Fibroblast of skin of left quadriceps (primary cell): ENCODE measurements at places on chromosomes 7 and 10.

GRCh38 chr7:557558-557881 lies 37.9 kb upstream of the PDGFA start:
- DNase-seq = no peak

DNA sequence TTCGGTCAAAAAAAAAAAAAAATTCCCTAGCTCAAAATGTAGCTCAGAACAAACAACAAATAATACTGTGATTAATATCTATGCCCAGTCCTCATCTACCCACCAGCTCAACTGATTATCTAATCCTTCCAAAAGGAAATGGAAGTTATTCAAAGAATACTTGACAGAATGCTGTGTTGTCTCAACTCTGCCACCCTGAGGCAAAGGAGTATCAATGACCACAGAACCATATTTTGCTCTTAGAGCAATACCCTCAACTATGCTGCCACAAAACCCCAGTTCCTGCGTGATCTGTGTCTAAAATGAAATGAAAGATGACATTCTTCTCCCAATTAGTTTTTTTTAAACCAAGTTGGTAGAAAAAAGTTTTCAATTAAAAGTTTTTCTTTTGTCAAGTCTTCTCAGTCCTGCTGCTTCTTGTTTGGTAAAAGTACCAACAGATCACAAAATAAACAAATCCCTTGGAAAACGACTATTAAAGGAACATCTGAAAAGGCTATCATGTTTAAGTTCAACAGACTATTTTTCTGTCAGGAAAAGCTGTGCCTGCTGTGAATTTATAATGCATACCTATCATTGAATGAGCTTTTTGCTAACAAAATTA lies 21.6 kb downstream of the RBM28 start:
- no peak for DNase-seq

- DNase-seq = no peak
Measured at GRCh38 chr7:33905389-33906032, at the start of gene BMPER. BMPER (plus strand) TSS chr7:33905539; CDS start chr7:33905614, 75 bp downstream.

DNA sequence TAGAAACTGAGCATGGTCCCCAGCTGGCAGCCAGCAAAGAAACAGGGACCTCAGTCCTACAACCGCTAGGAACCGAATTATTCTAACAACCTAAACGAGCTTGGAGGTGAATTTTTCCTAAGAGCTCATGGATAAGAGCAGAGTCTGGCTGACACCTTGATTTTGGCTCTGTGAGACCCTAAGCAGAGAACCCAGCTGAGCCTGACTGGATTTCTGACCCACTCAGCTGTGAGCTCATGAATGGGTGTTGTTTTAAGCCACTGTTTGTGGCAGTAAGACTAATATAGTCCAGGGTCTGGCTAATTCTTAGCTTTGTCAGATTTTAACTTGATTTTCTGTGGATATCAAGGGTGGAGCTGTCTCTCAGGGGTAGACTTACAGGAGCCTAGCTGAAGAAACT lies 77.1 kb downstream of the KAT6B start:
- no peak for DNase-seq

- no peak for DNase-seq
Measured at GRCh38 chr7:90672210-90672609, 76.1 kb downstream of the CDK14 start.

- no peak for DNase-seq
Measured at GRCh38 chr10:60722623-60723022, 55.7 kb upstream of the CDK1 start.

DNA sequence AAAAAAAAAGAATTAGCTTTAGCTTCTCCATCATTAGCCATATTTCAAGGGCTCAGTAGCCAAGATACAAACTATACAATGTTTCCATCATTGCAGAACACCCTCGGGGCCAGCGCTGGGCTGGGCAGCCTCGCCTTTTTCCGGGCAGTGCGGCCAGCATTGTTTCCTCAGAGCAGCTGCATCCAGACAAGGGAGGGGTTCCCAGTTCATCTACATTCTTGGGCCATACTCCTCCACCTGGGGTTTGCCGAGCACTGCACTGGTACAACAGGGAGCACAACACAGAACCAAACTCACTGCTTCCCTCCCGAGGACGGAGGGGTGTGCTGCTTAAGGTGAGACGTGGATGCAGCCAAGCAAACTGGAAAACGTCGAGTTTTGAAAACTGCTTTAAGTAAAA lies 2.4 kb upstream of the PKD1L1 start:
- DNase-seq = no peak

- DNase-seq = no peak
Measured at GRCh38 chr7:36614959-36615358, 109.3 kb downstream of the AOAH start.

DNA sequence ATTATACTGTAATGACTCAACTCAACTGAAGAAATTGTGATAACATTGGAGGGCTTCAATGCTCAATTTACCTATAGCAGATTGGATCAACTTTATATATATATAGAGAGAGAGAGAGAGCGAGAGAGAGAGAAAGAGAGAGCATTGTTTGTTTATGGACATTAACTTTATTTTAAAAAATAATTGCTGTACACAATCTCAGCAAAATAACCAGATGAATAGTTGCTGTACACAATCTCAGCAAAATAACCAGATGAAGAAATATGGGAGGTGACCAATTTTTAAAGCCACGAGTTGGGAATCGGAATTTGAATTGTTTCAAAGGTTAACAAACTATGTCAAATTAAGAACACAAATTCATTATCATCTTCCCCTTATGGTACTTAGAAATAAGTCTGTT lies 319.9 kb downstream of the NXPH1 start:
- no peak for DNase-seq

GRCh38 chr7:155798673-155799439 lies 13.4 kb downstream of the SHH start:
- DNase-seq = no peak

- no peak for DNase-seq
Measured at GRCh38 chr7:98970805-98971204, 92.5 kb downstream of the TRRAP start.

GRCh38 chr7:81158189-81158588 lies 239.3 kb upstream of the SEMA3C start:
- no peak for DNase-seq

- no peak for DNase-seq
Measured at GRCh38 chr10:71647526-71648253, 71.9 kb downstream of the C10orf105 start.

- DNase-seq = peak; percentile 66
Measured at GRCh38 chr10:2968401-2969058, 98.8 kb upstream of the PFKP start.

GRCh38 chr10:5648494-5649457 lies 17.6 kb downstream of the ASB13 start:
- no peak for DNase-seq

- DNase-seq = no peak
Measured at GRCh38 chr7:112566442-112567324, 85.9 kb downstream of the LSMEM1 start.

- peak; percentile 60 for DNase-seq
Measured at GRCh38 chr7:105439174-105439893, 50.6 kb upstream of the SRPK2 start.

DNA sequence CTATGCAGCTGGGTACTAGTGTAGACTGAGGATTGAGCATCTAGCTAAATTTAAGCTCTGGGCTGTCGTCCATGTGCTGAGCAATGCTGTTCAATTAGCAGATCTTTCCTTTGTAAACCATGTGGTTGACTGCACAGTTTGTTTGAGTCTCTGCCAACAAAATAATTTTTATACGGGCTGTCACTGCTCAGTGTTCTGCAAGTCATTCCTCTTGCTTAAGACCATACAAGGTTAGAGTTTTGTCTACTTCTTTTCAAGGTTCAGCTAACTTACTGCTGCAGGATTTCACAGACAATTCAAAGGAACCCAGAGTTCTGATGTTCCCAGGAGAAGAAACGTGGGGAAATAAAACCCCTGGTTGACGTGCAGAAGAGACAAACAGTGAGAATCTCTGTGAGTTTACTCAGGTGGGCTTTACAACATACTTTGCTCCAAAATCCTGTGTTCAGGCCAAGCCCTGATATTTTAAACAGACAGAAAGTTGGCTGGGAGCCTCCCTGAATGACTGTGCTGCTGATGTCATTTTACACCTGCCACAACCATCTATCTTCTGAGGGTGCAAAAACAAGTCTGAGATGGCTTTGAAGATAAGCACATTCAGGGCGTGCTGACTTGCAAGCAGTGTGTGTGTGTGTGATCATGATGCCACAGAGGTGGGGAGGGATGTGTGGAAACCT lies 177.1 kb upstream of the SVIL start:
- DNase-seq = peak; percentile 93

- DNase-seq = no peak
Measured at GRCh38 chr7:37480041-37481031, 31.7 kb upstream of the ELMO1 start.

DNA sequence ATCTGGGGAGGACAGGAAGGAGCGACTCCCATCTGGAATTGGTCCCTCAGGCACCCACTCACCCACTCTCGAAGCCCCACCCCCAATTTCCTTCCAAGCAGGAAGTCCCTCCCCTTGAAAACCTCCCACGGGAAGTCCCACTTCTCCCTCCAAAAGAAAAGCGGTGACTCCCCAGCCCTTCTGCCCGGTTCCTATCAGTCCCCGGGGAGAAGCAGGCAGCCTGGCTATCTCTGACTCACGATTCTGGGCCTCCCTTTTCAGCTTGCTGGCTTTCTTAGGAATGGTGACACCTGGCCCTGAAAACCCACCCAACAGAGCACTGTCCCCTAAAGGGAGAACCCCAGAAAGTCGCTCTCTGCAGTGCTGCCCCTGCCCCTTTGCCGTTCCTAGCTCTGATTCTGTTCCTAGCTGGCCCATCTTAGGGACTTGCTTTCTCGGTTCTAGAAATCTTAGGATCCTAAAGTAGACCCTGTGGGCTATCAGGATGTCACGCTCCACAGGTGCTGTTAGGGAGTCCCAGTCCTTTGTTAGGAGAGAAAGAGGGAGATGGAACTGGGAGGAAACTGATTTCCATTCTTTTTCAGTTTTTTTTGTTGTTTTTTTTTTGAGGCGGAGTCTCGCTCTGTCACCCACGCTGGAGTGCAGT lies 6.0 kb downstream of the TSC22D4 start:
- no peak for DNase-seq

DNA sequence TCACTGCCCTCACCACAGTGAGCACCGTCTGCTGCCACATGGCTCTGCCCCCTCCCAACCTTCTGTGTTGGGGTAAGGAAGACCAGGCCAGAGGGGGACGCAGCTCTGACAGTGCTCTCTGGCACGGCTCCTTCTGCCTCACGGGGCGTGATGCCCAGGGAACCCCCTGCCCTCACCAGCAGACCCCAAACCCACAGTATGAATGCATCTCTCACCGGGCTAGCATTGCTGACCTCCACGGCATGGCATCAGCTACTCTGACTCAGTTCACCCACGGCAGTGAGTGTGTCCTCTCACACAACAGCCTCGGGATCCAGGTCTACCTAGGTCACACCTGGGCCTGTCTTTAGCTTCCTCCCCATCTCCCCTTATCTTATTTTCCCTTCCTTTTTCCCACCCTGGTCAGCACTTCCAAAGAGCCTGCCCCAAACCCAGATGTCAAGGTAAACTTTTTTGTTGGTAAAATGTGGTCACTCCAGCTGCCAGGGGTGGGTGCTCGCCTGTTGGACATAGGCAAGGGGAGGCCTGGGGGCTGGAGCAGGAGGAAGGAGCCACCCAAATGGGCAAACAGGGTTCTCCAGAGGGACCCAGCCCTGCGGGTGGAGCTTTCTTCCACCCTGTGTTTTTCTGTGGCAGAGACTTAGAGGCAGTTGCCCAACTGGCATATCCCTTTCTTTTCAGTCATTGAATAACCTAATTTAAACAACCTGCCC lies 4.4 kb downstream of the CALML3 start:
- no peak for DNase-seq

DNA sequence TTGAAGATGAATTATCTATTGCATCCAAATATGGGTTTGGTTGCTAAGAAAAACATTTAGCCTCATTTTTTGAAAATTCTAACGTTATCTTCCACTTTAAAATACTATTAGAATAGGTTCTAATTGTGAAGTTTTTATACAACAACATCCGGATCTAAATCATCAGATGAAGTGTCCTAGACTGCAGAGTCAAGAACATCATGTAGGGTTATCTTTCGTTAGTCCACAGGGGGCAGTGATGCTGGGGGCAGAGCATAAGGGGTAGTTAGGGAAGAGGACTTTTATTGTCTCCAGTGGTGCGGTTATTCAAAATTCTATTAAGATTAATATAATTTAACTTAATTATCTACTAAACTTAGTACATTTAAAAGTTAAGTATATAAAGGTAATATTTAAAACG lies 990.6 kb upstream of the PHF14 start:
- DNase-seq = no peak

- no peak for DNase-seq
Measured at GRCh38 chr7:24340727-24341126, 56.7 kb downstream of the NPY start.

GRCh38 chr10:65891073-65891981 lies 1034.5 kb upstream of the LRRTM3 start:
- DNase-seq = peak; percentile 0

DNA sequence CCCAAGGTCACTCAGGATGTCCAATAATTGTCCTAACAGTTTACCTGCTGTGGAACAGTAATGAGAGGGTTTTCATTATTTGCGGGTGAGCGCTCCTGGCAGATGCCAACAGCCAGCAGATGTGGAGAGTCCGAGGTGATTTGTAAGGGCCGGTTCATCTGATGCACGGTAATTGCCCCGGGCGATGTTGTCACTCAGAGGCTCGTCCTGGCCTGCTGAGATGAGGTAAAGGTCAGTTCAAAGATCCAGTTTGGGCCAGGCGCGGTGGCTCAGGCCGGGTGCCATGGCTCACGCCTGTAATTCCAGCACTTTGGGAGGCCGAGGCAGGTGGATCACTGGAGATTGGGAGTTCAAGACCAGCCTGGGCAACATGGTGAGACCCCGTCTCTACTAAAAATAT lies 16.9 kb downstream of the LHPP start:
- no peak for DNase-seq

- DNase-seq = no peak
Measured at GRCh38 chr10:53827261-53827660, 973.8 kb downstream of the PCDH15 start.

DNA sequence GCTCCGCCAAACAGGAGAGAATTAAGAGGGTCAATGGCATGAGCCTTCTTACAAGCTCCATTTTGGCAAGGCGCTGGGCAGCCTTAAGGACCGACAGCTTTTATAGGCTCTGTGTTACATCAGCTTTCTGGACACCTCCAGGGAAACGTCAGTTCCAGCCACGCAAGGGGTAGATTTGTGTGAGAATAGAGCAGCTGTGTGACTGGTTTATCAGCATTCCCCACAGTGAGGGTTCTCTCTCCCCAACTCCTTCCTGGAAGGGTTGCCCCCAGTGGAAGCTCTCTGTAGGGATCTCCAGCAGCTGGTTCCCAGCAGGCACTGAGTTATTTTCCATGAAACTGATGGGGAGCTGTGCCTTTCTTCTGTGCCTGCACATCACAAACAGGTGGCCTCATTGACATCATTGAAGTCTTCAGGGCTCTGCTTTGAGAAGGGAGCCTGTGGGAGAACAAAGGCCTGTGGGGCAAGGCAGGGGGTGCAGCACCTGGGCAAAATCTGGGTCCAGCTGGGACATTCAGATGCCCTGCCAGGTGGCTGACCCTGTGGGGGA lies at the start of gene CUZD1:
Gene CUZD1 (minus strand): TSS at position 75 of the 550 bp plus-strand sequence. CDS start 14 bp downstream, at position 61.
- DNase-seq = no peak

GRCh38 chr7:121313220-121313792 lies 15.5 kb upstream of the WNT16 start:
- no peak for DNase-seq
